Activated CD8-positive, alpha-beta memory T cell treated with anti-CD3 and anti-CD28 coated beads for 48 hours (primary cell): ENCODE measurements at places on chromosomes 6 and 20.

GRCh38 chr6:148700741-148701311 lies 46.0 kb upstream of the UST start:
- DNase-seq: no peak

DNA sequence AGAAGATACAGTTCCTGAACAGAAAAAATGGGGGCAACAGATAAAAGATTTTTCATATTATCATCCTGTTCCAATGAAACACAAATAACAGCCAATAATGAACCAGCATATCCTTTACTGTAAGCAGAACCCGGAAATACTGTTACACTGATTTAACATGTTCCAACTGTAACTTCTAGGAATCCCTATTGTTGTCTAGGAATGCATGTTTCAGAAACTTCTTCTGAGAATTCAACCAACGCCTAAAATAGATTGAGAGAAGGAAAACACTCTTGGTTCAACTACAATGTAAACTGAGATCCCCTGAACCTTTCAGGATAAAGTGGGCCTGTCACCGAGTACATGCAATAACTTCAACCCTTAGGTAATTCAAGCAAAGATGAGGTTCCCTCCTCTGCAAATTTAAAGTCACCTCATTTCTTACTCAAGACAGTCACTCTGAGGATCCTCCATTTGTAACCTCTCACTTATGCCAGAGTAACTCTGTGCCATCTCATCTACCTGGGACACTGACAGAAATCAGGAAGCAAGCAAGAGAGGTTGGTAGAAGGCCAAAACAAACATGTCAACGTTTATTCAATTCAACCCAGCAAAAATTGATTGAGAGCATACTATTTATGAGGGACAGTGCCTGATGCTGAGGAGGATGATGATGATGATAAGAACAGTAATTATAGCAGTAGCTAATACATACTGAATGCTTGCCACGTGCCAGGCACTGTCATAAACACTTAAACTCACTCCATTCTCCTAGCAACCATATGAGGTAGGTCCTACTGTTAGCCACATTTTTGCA lies 14.1 kb downstream of the UBE3D start:
- DNase-seq: no peak

- DNase-seq: no peak
Measured at GRCh38 chr6:89449193-89449592, 16.2 kb downstream of the ANKRD6 start.

- no peak for DNase-seq
Measured at GRCh38 chr6:127564761-127565160, 12.2 kb upstream of the C6orf58 start.

DNA sequence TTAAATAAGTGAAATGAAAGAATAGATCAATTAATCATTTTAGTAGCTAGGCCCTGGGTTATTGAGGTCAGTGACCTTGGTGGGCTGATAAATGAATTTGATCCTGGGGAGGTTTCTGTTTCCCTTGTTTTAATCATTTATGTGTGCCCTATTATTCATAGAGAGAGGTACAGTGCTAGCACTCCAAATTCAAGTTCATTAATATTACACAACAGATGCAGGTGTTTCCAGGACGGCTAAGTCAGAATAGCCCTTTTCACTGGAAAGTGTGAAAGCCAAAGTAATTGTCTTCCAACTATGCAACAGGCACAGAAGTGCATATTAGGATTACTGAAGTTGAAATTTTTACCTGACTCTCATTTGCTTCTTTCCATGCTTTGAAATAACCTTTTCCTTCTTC lies 61.7 kb upstream of the SGK1 start:
- DNase-seq: no peak

GRCh38 chr6:72552938-72553337 lies 68.9 kb upstream of the KCNQ5 start:
- no peak for DNase-seq
